Activated CD8-positive, alpha-beta memory T cell treated with anti-CD3 and anti-CD28 coated beads for 1 hour (primary cell): ENCODE measurements at places on chromosomes 16 and 17.

- DNase-seq, result no peak
These were observed 183.3 kb downstream of the PARN start for GRCh38 chr16:14446796-14447195.

DNA sequence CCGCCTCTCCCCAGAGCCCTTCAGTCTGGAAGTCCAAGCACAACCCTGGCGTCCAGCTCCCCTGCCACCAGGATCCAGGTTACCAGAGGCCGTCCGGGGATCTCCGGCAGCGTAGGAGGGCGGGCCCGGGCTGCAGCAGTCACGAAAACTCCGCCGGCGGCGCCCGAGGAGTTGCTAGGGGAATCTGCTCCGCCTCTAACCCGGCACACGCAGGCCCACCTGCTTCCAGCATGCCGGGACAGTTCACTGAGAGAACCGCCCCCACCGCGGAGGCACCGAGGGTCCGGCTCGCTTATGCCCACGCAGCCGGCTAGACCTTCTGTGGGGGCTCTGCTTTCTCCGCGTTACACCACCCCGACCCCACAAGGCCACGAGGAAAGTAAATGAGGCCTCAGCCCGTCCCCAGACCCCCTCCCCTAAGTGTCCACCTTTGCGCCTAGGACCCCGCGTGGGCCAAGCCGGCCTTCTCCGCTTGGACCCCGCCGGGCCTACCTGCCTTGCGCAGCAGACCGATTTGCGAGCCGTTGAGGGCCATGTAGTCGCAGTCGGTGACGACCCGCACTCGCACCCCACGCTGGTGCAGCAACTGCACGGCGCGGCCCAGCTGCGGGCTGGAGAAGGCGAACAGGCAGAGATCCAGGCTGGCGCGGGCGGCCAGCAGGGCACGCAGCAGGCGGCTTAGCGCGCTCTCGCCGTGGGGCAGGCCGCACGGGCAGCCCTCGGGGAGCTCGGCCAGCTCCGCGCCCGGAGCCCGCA is 587 bp downstream of the PLD6 start:
- peak; percentile 22 for DNase-seq

- DNase-seq, result no peak
These were observed 25.8 kb upstream of the ABCC3 start for GRCh38 chr17:50608700-50609379.

DNA sequence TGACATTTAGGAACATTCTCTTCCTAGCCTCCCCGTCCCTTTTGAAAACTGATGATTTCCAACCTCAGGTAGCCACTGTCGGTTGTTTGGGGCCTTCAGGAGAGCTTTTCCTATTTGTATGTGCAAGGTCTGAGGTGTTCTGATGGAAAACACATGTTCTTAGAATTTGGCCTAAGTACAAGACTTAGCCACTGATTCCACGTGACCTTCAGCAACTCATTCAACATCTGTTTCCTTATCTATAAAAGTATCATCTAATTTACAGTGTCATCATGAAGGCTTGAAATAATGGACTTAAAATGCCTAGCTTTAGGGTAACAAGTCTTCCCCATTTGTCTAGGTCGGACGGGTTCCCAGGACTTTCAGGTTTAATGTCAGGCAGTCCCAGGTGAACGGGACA is 259.3 kb downstream of the SOX9 start:
- DNase-seq, result no peak

DNA sequence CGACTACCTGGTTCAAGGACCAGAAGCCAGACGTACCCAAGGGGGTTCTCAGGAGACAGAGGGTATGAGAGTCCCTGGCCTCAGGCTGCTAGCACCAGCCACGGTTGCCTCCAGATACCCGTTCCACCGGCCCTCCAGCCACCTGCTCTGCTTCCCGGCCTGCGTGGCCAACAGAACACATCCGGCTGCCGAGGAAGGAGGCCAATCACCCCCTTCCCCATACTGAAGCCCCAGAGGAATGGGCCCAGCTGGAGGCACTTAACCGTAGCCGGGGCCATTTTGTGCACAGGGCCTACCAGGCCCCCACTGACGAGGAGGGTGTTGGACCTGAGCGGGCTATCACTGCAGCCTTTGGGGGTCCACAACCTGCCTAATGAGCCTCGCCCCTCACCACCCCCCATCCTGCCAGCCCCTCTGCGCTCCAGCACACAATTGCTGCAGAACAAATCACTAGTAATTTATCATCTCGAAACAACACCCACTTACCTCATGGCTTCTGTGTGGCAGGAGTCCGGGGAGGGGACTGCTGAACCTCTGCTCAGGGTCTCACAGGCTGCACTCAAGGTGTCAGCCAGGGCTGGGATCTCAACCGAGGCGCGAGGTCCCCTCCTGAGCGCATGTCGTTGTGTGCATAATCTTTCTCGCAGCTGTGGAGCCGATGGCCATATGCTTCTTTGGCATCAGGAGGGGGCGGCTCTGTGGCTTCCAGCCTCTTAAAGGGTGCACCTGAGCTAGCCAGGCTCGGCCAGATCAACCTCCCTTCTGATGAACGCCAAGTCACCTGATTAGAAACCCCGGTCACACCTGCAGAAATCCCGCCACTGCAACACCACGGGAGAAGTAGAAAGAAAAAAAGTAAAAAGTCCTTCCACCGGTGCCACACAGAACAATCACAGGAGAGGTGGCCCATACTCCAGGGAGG is 10.1 kb upstream of the KREMEN2 start:
- no peak for DNase-seq
